ENCODE measurements at places on chromosomes 1 and 21.

- DNase-seq, result no peak
- H3K27me3 ChIP-seq, result no peaks in the 10 kb centered on the region
- no peaks in the 10 kb centered on the region for H3K36me3 ChIP-seq
- no peak overlapping the region for H3K27ac ChIP-seq
- no peak overlapping the region for H3K4me3 ChIP-seq
Observed at GRCh38 chr1:21491488-21492355, 17.5 kb upstream of the ALPL start.

DNA sequence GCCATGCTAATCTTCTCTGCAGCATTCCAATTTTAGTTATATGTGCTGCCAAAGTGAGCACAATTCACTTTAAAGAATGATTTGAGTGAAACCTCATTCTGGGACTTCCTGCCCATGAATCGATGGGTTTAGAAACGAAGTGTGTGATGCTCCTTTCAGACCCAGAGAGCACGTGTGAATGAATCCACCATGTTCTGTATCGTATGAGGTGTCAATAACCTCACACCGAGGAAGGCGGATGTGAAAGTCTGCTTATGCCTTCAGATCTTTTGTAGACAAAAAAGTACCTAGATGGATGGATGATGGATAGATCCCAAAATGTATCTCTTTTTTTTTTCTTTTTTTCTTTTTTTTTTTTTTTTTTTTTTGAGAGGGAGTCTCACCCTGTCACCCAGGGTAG, 13.8 kb downstream of the UBASH3A start:
- DNase-seq, result no peak
- H3K4me3 ChIP-seq, result no peak overlapping the region
- H3K27me3 ChIP-seq, result no peaks in the 10 kb centered on the region
- H3K4me1 ChIP-seq, result no peaks in the 10 kb centered on the region
- H3K27ac ChIP-seq, result no peak overlapping the region
- no peaks in the 10 kb centered on the region for H3K36me3 ChIP-seq

- H3K27ac ChIP-seq, result no peak overlapping the region
- H3K4me1 ChIP-seq, result no peaks in the 10 kb centered on the region
- no peaks in the 10 kb centered on the region for H3K36me3 ChIP-seq
Observed at GRCh38 chr1:50349242-50349565, 74.0 kb downstream of the DMRTA2 start.

- DNase-seq, result no peak
- no peak overlapping the region for H3K4me3 ChIP-seq
- no peaks in the 10 kb centered on the region for H3K36me3 ChIP-seq
- no peaks in the 10 kb centered on the region for H3K27me3 ChIP-seq
- H3K4me1 ChIP-seq, result no peaks in the 10 kb centered on the region
- H3K27ac ChIP-seq, result no peak overlapping the region
Observed at GRCh38 chr1:218301217-218301616, 16.1 kb downstream of the RRP15 start.

- H3K36me3 ChIP-seq, result no peaks in the 10 kb centered on the region
- no peak for DNase-seq
- peaks cover 49% of the 10 kb centered on the region for H3K4me1 ChIP-seq
- H3K27me3 ChIP-seq, result no peaks in the 10 kb centered on the region
- H3K4me3 ChIP-seq, result peak overlapping the region; percentile 80
- peak overlapping the region; percentile 69 for H3K27ac ChIP-seq
Observed at GRCh38 chr1:15408890-15409387, 749 bp upstream of the EFHD2 start.

GRCh38 chr1:112144733-112145426, 155.4 kb upstream of the KCND3 start:
- peaks cover 33% of the 10 kb centered on the region for H3K4me1 ChIP-seq
- H3K36me3 ChIP-seq, result no peaks in the 10 kb centered on the region
- no peaks in the 10 kb centered on the region for H3K27me3 ChIP-seq
- no peak overlapping the region for H3K4me3 ChIP-seq
- peak overlapping the region; percentile 72 for H3K27ac ChIP-seq

GRCh38 chr1:214102907-214103306, 115.1 kb downstream of the PROX1 start:
- no peaks in the 10 kb centered on the region for H3K36me3 ChIP-seq
- H3K27ac ChIP-seq, result no peak overlapping the region
- DNase-seq, result no peak
- no peak overlapping the region for H3K4me3 ChIP-seq
- H3K4me1 ChIP-seq, result peaks cover 12% of the 10 kb centered on the region
- H3K27me3 ChIP-seq, result no peaks in the 10 kb centered on the region

DNA sequence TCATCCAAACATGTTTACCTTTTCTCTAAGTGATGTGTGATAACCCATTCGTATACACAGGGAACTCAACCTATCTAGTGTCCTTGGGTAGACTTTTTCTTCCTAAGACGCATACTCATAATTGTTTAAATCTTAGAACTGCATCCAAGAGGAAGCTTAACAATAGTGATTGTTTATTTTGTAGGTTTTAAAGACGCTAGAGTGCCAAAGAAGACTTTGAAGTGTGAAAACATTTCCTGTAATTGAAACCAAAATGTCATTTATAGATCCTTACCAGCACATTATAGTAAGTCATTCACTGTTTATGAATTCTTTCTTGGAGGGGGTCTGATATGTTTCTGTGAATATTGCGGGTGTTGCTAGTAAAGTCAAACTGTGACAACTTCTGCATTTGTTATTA, 25.4 kb downstream of the PLA2G4A start:
- H3K27me3 ChIP-seq, result no peaks in the 10 kb centered on the region
- no peaks in the 10 kb centered on the region for H3K4me1 ChIP-seq
- DNase-seq, result no peak

- H3K27ac ChIP-seq, result no peak overlapping the region
- no peaks in the 10 kb centered on the region for H3K4me1 ChIP-seq
- no peaks in the 10 kb centered on the region for H3K27me3 ChIP-seq
- no peak overlapping the region for H3K4me3 ChIP-seq
- no peaks in the 10 kb centered on the region for H3K36me3 ChIP-seq
Observed at GRCh38 chr1:166338105-166338504, 171.3 kb upstream of the FAM78B start.

DNA sequence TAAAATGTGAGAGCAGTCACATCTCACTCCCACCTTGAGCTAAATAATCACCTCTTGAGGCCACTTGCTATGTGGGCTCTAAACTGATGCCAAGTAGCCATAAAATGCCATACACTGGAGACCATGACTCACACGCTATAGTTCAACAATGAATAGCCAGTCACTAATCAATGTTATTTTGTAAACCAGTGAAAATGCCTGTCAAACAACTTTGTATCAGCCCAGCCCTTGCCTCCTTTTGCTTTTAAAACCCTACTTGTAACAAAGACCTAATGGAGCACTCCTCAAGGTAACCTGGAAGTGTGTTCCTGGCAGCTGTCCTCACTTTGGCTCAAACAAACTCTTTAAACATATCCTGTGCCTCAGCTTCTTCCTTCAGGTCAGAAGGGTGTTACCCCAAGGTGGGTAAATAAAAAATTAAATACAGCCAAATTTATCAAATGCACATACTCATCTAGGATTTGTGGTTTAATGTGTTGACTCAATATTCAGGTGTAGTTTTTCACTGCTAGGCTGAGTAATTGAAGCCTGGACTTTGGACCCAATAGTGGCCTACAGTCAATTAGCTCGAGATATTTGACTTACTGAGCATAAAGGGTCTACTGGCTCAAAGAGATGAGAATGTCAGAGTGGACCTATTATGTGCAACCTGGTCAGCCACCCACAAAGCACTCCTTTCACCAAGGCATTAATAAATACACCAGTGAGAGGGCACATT, 154.3 kb downstream of the COQ8A start:
- H3K27ac ChIP-seq, result no peak overlapping the region
- no peaks in the 10 kb centered on the region for H3K4me1 ChIP-seq
- no peaks in the 10 kb centered on the region for H3K27me3 ChIP-seq
- H3K36me3 ChIP-seq, result peaks cover 18% of the 10 kb centered on the region

DNA sequence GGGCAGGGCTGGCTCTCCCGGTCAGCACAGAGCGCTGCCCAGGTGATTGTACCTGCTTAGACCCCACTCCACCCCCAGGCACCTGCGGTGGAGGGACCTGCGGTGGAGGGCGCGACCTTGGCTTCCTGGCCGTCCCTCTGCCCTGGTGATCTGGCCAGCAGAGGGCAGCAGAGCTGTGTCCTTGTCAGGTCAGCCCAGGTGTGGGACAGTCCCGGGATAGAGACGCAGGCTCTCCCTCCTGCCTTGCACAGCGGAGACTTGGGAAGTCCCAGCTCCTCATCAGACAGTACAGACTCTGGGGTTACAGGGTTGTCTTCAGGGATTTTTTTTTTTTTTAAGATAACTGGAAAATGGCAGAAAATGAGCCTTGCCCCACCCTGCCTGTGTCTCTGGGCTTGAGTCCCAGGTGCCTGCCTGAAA, 10.0 kb downstream of the SLX9 start:
- H3K4me3 ChIP-seq, result no peak overlapping the region
- peaks cover 4% of the 10 kb centered on the region for H3K36me3 ChIP-seq
- no peaks in the 10 kb centered on the region for H3K27me3 ChIP-seq
- peak; percentile 91 for DNase-seq

GRCh38 chr1:197170538-197170937, 24.1 kb upstream of the ASPM start:
- peaks cover 6% of the 10 kb centered on the region for H3K36me3 ChIP-seq
- H3K27ac ChIP-seq, result no peak overlapping the region
- H3K27me3 ChIP-seq, result no peaks in the 10 kb centered on the region
- DNase-seq, result no peak
- no peak overlapping the region for H3K4me3 ChIP-seq

DNA sequence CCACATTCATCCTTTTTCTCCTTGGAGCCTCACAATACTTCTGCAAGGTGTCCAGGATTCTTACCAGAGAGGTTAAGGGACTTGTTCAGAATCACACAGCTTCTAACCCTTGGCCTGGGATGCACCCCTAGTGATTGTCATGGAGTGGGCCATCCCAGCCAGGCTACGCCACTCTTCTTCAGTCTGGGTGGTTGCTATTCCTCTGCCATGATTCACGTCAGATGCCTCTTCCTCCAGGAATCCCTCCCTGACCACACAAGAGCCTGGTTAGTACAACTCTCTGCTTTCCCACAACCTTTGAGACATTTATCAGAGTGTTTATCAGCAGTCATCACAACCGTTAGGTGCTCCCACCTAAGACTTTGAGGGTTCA, 121.8 kb downstream of the EPHB2 start:
- DNase-seq, result no peak
- H3K27me3 ChIP-seq, result no peaks in the 10 kb centered on the region
- H3K4me3 ChIP-seq, result no peak overlapping the region

DNA sequence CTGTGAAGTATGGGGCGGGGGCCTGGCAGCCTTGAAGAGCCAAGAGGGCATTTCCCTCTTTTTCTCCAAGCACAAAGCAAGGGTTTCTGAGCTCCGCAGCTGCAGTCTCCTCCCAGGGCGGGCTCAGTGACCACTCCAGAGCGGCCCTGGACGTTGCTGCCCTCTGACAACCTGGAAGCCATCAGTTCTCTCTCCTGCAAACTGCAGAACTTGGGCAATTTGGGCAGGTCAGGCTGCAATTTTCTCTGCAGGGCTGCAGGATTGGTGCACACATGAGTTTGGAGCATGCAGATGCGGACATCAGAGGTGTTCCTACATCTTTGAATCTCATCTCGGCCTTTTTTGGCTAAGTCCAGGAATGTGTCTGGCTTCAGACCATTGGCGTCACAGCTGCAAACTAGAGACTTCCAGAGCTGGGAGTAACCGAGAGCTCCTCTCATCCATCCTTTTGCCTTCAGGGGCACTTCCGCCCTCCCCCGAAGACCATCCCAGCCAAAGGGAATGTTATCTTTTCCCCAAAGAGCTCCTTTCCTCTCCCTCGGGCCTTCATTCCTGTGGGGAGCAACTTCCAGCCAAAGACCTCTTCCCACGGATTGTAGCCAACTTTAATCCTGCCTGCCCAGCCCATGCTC, 139.6 kb upstream of the WNT4 start:
- H3K27me3 ChIP-seq, result no peaks in the 10 kb centered on the region
- H3K36me3 ChIP-seq, result no peaks in the 10 kb centered on the region
- no peaks in the 10 kb centered on the region for H3K4me1 ChIP-seq
- no peak overlapping the region for H3K4me3 ChIP-seq
- no peak for DNase-seq
- H3K27ac ChIP-seq, result no peak overlapping the region

- no peak overlapping the region for H3K27ac ChIP-seq
- no peaks in the 10 kb centered on the region for H3K36me3 ChIP-seq
- DNase-seq, result no peak
- no peak overlapping the region for H3K4me3 ChIP-seq
- H3K27me3 ChIP-seq, result no peaks in the 10 kb centered on the region
- H3K4me1 ChIP-seq, result no peaks in the 10 kb centered on the region
Observed at GRCh38 chr1:48878191-48878940, 101.7 kb upstream of the BEND5 start.

DNA sequence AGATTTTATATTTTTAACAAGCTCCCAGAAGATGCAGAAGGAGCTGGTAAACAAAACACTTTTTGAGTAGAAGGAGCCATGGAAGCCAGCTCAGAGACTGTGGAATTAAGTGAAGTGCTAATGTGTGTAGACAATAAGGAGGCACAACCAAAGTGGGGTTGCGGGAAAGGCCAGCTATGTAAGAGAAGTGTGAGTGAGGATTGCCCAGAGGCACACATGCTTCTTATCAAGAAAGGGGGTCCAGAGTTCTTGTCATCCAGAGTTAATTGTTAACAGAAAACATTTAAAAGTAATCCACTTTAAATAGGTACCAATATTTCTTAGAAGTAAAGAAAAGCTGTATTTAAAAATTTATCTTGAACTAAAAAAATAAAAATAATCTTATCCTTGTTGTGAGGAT, 136.8 kb downstream of the OLFM3 start:
- H3K4me1 ChIP-seq, result no peaks in the 10 kb centered on the region
- no peaks in the 10 kb centered on the region for H3K27me3 ChIP-seq
- no peak overlapping the region for H3K4me3 ChIP-seq
- H3K36me3 ChIP-seq, result no peaks in the 10 kb centered on the region
- no peak for DNase-seq
- no peak overlapping the region for H3K27ac ChIP-seq

DNA sequence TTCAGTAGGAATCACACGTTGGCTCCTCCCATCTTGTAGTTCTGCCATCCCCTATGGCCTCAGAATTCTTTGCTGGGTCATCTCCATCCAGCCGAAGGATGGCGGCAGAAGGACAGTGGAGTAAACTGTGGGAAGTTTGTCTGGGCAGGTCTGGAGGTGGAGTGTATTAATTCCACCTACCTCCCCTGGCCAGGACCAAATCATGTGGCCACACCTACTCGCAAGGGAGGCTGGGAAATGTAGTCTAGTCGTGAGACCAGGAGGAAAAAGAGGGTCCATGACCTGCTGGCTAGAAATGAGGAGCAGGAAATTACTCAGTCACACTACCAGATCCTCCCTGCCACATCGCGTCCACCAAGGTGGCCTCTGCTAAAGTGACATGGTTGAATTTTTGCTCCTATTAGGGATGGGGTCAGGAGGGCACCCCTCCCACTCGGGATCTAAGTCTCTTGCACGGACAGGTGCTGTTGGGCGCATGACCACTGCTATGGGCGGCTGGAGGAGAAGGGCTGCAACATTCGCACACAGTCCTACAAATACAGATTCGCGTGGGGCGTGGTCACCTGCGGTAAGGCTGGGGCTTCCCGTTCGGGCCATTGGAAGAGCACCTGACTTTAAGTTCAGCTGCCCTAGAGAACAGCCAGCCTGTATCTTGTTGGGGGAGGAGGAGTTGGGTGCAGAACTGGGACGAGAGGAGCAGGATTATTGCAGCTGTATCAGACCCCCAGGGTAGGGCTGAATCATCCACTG, 19.5 kb downstream of the PLA2G5 start:
- no peak overlapping the region for H3K4me3 ChIP-seq
- H3K27me3 ChIP-seq, result no peaks in the 10 kb centered on the region
- H3K36me3 ChIP-seq, result peaks cover 64% of the 10 kb centered on the region
- no peak overlapping the region for H3K27ac ChIP-seq
- peaks cover 35% of the 10 kb centered on the region for H3K4me1 ChIP-seq
- no peak for DNase-seq

- no peaks in the 10 kb centered on the region for H3K27me3 ChIP-seq
- no peak overlapping the region for H3K27ac ChIP-seq
- no peaks in the 10 kb centered on the region for H3K4me1 ChIP-seq
- no peak for DNase-seq
- H3K4me3 ChIP-seq, result no peak overlapping the region
- H3K36me3 ChIP-seq, result no peaks in the 10 kb centered on the region
Observed at GRCh38 chr1:192630521-192631287, 5.2 kb upstream of the RGS13 start.
